Caco-2 (cell line): ENCODE measurements at places on chromosomes 16 and 17. TPM values are rescaled to one million over a fixed set of nuclear protein-coding genes. Genes with fewer than 3 reads are reported as not detected.

DNA sequence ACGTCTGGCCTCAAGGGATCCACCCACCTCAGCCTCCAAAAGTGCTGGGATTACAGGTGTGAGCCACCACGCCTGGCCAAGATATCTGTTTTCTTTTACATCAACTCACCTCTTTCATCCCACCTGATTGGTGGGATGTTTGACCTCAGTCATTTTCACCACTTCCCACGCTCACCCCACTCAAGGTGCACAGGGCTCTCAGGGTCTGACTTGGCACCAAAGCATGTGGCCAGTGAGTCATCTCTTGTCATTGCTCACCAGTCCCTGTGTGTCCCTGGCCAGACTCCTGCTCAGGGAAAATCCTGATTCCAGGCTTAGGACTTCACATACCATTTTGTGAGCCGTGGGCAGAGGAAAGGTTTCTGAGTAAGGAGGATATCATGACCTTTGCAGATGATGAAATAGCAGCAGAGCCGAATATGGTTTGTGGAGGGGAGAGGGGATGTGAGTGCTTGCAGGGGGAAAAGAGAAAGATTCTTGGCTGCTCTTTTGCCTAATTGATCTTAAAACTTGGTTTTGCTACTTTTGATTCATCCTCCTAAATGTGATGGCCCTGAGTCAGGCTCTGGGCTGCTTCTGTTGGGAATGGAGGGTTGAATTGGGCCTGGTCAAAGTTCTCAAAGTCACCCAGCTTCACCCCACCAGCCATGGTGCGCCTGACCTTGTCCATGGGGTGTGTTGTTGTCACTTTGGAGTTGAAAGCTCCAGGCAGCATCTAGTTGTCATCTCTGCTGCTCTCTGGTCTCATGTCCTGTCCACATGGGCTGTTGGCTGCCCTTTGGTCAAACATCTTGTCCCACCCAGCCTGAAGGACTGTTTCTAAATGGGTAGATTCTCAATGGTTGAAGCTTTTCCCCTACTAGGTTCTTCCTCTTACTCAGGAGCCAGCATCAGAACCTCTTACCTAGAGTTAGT is 6.0 kb upstream of the KCNH6 start:
- no peaks in the 10 kb centered on the region for H3K36me3 ChIP-seq
- H3K27ac ChIP-seq: no peak overlapping the region
- DNase-seq: no peak
- no peak overlapping the region for H3K4me3 ChIP-seq
- no peaks in the 10 kb centered on the region for H3K4me1 ChIP-seq
- no peaks in the 10 kb centered on the region for H3K27me3 ChIP-seq

GRCh38 chr17:2734939-2735338 is 14.5 kb downstream of the CCDC92B start:
- H3K27ac ChIP-seq: no peak overlapping the region
- no peak overlapping the region for H3K4me3 ChIP-seq
- H3K27me3 ChIP-seq: no peaks in the 10 kb centered on the region
- no peaks in the 10 kb centered on the region for H3K36me3 ChIP-seq
- DNase-seq: no peak

GRCh38 chr17:66995944-66996343 is 31.4 kb downstream of the CACNG4 start:
- DNase-seq: no peak
- no peak overlapping the region for H3K4me3 ChIP-seq
- H3K4me1 ChIP-seq: no peaks in the 10 kb centered on the region

- H3K27me3 ChIP-seq: no peaks in the 10 kb centered on the region
- no peak overlapping the region for H3K4me3 ChIP-seq
- no peaks in the 10 kb centered on the region for H3K36me3 ChIP-seq
- no peaks in the 10 kb centered on the region for H3K4me1 ChIP-seq
Measured at GRCh38 chr16:1054660-1055556, 17.6 kb upstream of the SSTR5 start.

- no peak overlapping the region for H3K4me3 ChIP-seq
- no peaks in the 10 kb centered on the region for H3K4me1 ChIP-seq
- H3K27me3 ChIP-seq: no peaks in the 10 kb centered on the region
- no peaks in the 10 kb centered on the region for H3K36me3 ChIP-seq
- H3K27ac ChIP-seq: no peak overlapping the region
- no peak for DNase-seq
Measured at GRCh38 chr16:55917373-55918160, 42.4 kb upstream of the CES5A start.

DNA sequence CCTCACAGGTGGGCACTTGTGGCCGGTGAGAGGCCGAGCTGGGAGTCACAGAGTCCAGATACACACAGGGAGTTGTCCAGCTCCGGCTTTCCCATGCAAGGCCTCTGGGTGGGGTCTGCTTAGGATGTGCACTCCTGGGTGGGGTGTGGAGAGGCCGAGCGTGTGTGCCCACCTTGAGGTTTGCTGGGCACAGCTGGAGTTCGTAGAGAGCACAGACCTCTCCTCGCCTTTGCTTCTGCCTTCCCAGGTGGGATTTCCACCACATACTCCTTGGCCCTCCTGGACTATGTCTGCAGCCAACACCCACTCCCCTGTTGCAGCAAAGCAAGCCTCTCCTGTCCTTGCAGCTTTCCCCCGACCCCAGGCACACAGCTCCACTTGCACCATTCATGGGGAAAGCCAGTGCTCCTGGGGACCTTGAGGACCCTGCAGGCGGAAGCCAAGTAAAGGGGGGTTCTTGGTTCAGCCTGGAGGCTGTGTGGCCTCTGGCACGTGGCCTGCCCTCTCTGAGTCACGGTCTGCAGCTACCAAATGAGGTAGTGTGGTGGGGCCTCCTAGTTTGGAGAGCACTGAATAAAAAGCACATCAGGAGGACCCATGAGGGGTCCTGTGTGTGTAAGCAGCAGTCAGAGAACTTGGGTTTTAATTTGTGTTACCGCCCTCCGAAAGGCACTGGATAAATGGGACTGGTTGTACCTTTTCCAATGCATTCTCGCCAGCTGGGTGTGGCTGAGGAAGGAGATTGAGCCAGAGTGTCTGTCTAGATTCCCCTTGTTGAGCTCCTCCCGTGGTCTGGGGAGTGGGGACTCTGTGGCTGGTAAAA is 31.5 kb downstream of the MPRIP start:
- H3K27me3 ChIP-seq: no peaks in the 10 kb centered on the region
- no peak for DNase-seq
- no peak overlapping the region for H3K4me3 ChIP-seq
- H3K4me1 ChIP-seq: peaks cover 41% of the 10 kb centered on the region
- peaks cover 2% of the 10 kb centered on the region; the same call in 1 of the 2 replicates for H3K36me3 ChIP-seq
- H3K27ac ChIP-seq: no peak overlapping the region

DNA sequence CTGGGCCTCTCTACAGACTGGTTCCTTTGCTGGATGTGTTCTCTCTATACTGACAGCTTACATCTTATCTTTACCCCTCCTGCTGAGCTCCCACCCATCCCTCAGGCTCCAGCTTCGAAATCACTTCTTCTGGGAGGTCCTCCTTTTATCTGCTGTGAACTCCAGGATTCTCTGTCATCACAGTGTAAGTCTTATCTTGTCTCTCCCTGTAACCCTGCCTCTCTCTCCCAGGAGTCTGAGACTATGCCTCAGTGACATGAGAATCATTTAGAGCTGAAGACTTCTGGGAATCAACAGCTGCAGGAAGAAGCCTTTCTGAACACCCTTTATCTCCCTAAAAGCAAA is 148.1 kb upstream of the HS3ST3A1 start:
- no peaks in the 10 kb centered on the region for H3K4me1 ChIP-seq
- H3K27ac ChIP-seq: no peak overlapping the region
- no peaks in the 10 kb centered on the region for H3K27me3 ChIP-seq

DNA sequence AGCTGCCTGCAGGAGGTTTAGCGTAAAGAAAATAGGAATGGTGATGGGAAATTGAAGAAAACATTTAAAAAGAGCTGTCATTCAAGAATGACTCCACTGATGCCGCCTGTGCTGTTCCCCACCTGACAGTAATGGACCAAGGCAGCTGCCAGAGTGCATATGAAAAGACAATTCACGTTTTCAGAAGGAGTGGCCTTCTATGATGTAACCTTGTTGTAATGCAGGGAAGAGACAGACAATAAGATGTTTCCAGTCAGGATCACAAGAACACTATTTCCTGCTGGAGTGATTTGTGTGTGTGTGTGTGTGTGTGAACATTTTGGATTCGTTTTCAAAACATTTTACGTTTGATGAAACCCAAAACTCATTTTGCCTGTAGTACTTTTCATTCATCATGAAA is 203.7 kb downstream of the LGALS9B start:
- no peaks in the 10 kb centered on the region for H3K36me3 ChIP-seq
- peak; percentile 4 for DNase-seq
- no peaks in the 10 kb centered on the region for H3K4me1 ChIP-seq
- H3K27me3 ChIP-seq: no peaks in the 10 kb centered on the region

DNA sequence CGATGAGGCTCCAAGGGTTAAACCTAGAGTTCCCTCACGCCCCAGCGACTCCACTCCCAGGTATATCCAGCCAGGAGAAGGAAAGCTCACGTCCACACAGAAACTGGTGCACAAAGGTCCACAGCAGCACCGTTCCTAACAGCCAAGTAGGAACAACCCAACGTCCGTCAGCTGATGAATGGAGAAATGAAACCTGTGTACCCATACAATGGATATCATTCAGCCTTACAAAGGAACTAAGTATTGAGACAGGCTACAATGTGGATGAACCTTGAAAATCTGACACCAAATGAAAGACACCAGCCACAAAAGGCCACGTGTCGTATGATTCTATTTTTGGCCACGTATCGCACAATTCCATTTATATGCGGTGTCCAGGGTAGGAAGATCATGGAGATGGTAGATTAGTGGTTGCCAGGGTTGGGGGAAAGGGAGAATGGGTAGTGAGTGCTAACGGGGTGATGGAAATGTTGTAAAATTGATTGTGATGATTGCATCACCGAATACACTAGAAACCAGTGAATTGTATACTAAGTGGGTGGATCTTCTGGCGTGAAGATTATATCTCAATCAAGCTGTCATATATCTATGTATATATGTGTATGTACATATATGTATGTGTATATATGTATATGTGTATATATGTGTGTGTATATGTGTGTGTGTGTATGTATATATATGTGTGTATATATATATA is 30.1 kb downstream of the NLRC3 start:
- no peak overlapping the region for H3K27ac ChIP-seq
- DNase-seq: no peak
- H3K4me3 ChIP-seq: no peak overlapping the region

- H3K4me3 ChIP-seq: peak overlapping the region; percentile 48
- no peak overlapping the region for H3K27ac ChIP-seq
- no peak for DNase-seq
Measured at GRCh38 chr17:32266389-32267301, 1.0 kb downstream of the RHBDL3 start.

DNA sequence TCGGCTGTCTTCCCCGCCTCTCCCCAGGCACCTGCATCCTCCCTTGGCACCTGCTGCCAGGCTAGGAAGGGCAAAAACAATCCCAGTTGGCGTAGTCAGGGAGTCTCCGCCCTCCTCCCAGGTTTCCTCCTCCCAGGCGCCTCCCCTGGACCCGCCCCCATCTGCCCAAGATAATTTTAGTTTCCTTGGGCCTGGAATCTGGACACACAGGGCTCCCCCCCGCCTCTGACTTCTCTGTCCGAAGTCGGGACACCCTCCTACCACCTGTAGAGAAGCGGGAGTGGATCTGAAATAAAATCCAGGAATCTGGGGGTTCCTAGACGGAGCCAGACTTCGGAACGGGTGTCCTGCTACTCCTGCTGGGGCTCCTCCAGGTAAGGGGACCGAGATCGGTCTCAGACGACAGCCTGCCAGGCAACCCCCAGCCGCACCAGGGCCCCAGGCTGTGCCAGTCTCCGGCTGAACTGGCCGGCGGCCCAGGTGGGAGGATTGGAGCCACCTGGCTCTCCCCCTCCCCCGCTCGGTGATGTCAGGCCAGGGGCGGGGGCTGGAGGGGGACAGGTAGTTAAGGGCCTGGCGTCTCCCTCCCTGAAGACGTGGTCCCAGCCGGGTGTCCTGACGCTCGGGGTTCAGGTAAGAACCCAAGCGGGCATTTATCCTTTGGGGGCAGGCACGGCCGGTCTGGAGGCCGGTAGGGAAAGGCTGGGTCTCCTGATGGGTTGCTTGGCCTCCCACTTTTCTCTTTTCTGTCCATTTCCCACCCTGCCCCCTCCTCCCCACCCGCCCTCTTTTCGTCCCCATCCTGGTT is at the start of gene GRB7:
TSS of gene GRB7 (plus strand) at position 179 of the 808 bp plus-strand sequence. CDS start 4,364 bp downstream, outside the sequence.
- H3K4me1 ChIP-seq: peaks cover 34% of the 10 kb centered on the region
- H3K27me3 ChIP-seq: no peaks in the 10 kb centered on the region
- H3K36me3 ChIP-seq: peaks cover 5% of the 10 kb centered on the region
- peak within 1 kb of the TSS; percentile 53 for H3K27ac ChIP-seq

DNA sequence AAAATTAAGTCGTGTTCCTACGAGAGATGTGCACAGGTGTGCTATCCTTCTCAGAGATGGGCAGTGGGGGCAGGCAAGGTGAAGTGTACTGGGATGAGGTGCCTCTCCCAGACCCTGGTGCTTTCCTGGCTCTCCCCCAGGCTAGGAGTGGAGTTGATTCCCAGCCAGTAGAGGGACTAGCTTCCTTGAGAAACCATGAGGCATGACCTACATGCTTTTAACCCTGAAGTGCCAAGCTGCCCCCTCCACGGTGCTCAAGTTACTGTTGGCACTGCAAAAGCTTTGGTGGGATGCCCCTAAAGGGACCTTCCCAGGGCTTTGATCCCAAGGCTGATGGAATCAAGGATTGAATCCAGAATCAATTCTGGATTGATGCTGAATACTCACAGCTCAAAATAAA is 47.0 kb upstream of the SREBF1 start:
- no peaks in the 10 kb centered on the region for H3K4me1 ChIP-seq
- H3K4me3 ChIP-seq: no peak overlapping the region
- no peaks in the 10 kb centered on the region for H3K27me3 ChIP-seq
- no peaks in the 10 kb centered on the region; the same call in 1 of the 2 replicates for H3K36me3 ChIP-seq
- no peak overlapping the region for H3K27ac ChIP-seq
- no peak for DNase-seq

GRCh38 chr17:73192206-73192893 is 505 bp upstream of the COG1 start:
- no peaks in the 10 kb centered on the region for H3K27me3 ChIP-seq
- peak overlapping the region; percentile 99 for H3K27ac ChIP-seq
- peaks cover 4% of the 10 kb centered on the region for H3K36me3 ChIP-seq
- H3K4me3 ChIP-seq: peak overlapping the region; percentile 95

GRCh38 chr17:66485309-66485947 is 183.0 kb downstream of the PRKCA start:
- no peak overlapping the region for H3K27ac ChIP-seq
- H3K4me3 ChIP-seq: no peak overlapping the region
- DNase-seq: no peak
- peaks cover 20% of the 10 kb centered on the region for H3K4me1 ChIP-seq
- H3K36me3 ChIP-seq: no peaks in the 10 kb centered on the region

GRCh38 chr17:48575066-48575582 is 3.0 kb downstream of the HOXB4 start:
- no peaks in the 10 kb centered on the region for H3K36me3 ChIP-seq
- no peak overlapping the region for H3K27ac ChIP-seq
- DNase-seq: no peak
- peaks cover 28% of the 10 kb centered on the region for H3K4me1 ChIP-seq
- H3K4me3 ChIP-seq: no peak overlapping the region

GRCh38 chr16:57695680-57696069 is 1.1 kb downstream of the DRC7 start:
- H3K36me3 ChIP-seq: no peaks in the 10 kb centered on the region
- no peaks in the 10 kb centered on the region for H3K27me3 ChIP-seq
- H3K27ac ChIP-seq: no peak overlapping the region
- no peak for DNase-seq
- H3K4me1 ChIP-seq: peaks cover 24% of the 10 kb centered on the region
- no peak overlapping the region for H3K4me3 ChIP-seq

CX3CL1 gene
- 0.16 TPM in 1 of 2 replicates, not detected in the other for total RNA-seq

KRTAP3-1 gene
- 7.4 and 7.9 TPM in 2 replicates for total RNA-seq

DDX19B gene
- 72.4 and 74.5 TPM in 2 replicates for total RNA-seq

PSME3 gene
- total RNA-seq: 195 and 197 TPM in 2 replicates

TOX3 gene
- total RNA-seq: 3.6 and 6.0 TPM in 2 replicates

TNFRSF13B gene
- not detected in 2 replicates for total RNA-seq

KIFC3 gene
- 103 and 108 TPM in 2 replicates for total RNA-seq

ZNF668 gene
- 8.7 and 10.8 TPM in 2 replicates for total RNA-seq

CCT6B gene
- 1.5 and 1.8 TPM in 2 replicates for total RNA-seq

KCNAB3 gene
- 1.2 and 2.0 TPM in 2 replicates for total RNA-seq

TNP2 gene
- total RNA-seq: not detected in 2 replicates

CCL13 gene
- not detected in 2 replicates for total RNA-seq

PDILT gene
- total RNA-seq: not detected in 2 replicates

XAF1 gene
- total RNA-seq: 0.25 TPM in 1 of 2 replicates, not detected in the other
